HT1080 (cell line): ENCODE measurements at places on chromosomes 1 and 21. TPM values are rescaled to one million over a fixed set of nuclear protein-coding genes. Genes with fewer than 3 reads are reported as not detected.
A peak's percentile ranks its signal among the peaks of the same experiment; 100 is the strongest.

DNA sequence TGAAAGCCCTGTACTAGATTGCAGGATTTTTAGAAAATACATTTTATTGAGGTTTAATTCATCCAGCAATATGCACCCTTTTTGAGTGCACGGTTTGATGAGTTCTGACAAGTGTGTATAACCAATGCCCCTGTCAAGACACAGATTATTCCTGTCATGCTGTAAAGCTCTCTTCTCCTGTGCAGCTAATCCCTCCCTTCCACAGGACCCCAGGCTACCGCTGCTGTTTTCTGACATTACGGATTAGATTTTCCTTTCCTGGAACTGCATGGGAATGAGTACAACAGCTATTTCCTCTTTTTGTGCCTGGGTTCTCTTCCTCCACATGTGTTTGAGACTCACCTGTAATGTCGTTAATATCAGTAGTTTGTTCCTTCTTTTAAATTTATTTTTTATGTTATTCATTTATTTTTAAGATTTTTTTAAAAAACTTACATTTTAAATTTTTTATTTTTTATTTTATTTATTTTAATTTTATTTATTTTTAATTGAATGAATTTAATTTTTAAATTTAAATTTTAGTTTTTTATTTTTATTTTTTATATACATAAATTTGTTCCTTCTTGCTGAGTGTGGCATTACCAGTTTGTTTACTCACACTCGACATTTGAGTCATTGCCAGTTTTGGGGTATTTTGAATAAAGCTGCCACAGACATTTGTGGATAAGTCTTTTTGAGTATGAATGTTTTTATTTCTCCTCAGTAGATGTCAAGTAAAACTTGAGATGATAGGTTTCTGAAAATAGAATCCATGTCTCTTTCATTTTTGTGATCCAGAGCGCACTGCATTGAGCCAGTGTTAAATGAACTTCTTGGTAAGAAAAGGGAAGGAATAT, 79.0 kb upstream of the B3GALT5 start:
- DNase-seq = no peak

DNA sequence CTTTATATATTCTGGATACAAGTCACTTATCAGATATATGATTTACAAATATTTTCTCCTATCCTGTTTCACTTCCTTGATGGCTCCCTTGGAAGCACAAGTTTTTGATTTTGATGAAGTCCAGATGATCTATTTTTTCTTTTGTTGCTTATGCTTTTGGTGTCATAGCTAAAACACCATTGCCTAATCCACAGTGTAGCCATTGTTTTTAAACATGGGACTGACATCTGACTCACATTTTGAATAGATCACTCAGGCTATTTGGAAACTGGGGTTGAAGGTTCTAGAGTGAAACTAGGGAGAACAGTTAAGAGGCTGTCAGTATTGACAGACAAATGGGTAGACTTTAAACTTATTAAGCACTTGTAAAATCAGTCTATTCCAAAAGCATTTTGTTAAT, 16.6 kb downstream of the AK4 start:
- no peak for DNase-seq

DNA sequence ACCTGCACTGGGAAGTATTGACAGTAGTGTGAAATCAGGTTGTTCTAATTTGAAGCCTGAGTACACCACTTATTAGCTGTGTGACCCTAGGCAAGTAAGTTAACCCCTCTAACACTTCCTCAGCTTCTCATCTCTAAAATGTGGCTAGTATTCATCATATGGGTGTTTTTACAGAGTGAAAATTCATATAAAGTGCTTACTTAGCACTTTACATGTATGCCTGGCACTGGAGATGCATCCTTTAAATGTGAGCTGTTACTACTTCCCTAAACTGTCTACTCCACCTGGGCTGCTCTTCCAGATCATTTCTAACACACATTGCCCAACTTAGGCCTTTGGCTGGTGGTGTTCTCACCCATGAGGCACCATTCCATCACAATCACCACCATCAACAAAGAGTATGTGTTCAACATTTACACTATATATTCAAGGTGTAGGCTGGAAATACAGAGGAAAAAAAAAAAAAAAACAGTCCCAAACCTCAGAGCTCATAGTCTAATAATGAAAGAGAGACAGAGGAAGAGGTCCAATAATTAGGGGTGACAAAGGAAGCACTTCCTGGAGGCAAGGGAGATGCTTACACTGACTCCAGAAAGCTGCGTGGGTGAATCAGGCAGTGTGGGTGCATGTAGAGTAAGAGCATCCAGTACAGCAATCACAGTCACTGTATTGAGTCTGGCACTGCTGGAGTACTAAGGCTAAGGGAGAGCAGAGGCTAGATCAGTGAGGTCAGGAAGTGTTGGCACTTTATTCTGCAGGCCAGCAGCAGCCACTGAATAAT, 3.6 kb downstream of the STX6 start:
- DNase-seq = no peak

DNA sequence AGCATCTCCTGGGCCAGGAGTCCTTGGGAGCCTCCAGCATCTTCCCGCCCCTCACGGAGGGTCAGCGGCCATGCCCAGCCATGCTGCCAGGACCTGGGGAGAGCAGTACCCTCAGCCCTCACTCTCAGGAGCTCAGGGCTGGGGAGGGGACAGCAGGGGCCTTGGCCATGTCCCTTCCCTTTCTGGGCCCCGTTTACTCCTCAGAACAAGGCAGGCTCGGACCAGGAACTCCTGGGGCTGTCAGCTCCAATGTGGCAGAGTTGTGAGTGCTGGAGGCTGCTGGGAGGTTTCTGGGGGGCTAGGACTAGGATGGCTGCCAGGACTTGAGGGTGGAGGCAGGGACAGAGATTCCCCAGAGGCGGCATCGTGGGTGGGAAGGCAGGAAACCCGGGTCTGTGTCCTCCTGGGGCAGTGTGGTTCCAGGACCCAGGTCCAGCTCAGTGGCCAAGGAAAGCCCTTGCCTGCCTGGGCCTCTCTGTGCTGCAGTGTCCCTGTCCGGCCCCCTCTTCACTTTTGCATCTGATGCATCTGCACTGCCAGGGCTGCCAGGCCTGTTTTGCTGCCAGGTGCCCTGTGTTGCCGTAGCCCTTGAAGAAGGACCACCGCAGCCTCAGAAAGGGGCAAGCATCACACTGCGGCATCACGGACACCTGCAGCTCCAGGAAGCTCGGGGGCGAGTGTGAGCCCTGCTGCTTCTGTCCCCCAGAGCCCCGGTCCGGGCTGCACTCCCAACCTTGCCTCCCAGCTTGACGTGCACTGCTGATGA, 223.9 kb downstream of the CAMTA1 start:
- DNase-seq = no peak

- DNase-seq = no peak
Measured at GRCh38 chr1:100927276-100927675, 31.4 kb downstream of the SLC30A7 start.

- peak; percentile 60 for DNase-seq
Measured at GRCh38 chr1:241115784-241116183, 241.2 kb downstream of the RGS7 start.

DNA sequence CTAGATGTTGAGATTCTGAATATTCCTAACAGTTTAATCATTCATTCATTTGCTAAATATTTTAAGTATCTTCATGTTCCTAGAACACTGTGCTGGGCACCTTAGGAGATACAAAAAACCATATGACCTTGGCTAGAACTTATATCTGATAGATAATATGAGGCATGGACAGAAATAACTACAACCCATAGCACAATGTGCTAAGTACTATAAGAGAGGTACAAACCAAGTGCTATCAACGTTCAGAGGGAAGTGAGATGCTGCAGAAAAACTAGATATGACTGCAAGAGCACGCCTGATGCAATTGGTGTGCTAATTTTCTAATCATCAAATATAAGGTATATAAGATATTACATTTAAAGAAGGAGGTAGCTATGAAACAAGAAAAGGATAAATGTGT, 10.7 kb downstream of the NMNAT2 start:
- no peak for DNase-seq

- DNase-seq = no peak
Measured at GRCh38 chr1:44596511-44596910, 77.8 kb downstream of the TMEM53 start.

DNA sequence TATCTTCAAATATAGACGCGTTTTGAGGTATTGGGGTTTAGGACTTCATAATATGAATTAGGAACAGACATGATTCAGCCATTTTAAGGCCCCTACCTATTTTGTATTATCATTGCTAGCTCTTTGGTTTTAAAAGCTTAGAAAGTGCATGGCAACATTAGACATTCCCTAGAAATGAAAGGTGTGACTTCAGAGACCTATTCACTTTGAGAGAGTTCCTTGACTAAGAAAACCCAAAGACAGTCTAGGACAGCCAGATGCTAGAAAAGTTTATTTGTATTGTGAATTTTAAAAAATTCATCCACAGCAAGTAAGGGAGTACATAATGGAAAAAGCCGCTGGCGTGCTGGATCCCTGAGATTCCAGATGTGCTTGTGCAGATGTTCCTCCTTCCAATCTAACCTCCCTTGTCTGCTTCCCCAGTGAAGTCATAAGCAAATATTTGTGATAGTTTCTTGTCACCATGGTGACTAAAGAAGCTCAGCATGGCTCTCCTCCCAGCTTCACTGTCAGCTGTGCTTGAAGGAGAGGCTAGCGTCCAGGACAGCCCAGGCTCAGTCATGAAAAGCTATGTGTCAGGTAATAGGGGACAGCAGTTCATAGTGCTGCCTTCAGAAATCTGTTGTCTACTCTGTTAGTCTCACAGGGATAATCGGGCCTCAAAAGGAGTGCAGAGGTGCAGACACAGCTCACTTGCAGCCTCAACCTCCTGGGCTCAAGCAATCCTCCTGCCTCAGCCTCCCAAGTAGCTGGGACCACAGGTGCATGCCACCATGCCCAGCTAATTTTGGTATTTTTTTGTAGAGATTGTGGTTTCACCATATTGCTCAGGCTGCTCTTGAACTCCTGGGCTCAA, 34.8 kb downstream of the KPNA6 start:
- peak; percentile 45 for DNase-seq

Gene LYPLAL1
- total RNA-seq = 23.2 and 28.2 TPM in 2 replicates

Gene ARF1
- total RNA-seq = 240 and 355 TPM in 2 replicates

Gene PDXK
- 56.2 and 62.7 TPM in 2 replicates for total RNA-seq

Gene ANXA9
- total RNA-seq = 0.55 and 0.63 TPM in 2 replicates

Gene OVAAL
- 2.4 and 2.7 TPM in 2 replicates for total RNA-seq

Gene S100PBP
- 16.8 TPM in 2 replicates for total RNA-seq
